ENCODE measurements at places on chromosomes 1 and 21.

- DNase-seq, result no peak
Observed at GRCh38 chr1:157124855-157125254, 13.3 kb downstream of the ETV3 start.

GRCh38 chr1:77430966-77431690 is 149.3 kb downstream of the AK5 start:
- no peak for DNase-seq

DNA sequence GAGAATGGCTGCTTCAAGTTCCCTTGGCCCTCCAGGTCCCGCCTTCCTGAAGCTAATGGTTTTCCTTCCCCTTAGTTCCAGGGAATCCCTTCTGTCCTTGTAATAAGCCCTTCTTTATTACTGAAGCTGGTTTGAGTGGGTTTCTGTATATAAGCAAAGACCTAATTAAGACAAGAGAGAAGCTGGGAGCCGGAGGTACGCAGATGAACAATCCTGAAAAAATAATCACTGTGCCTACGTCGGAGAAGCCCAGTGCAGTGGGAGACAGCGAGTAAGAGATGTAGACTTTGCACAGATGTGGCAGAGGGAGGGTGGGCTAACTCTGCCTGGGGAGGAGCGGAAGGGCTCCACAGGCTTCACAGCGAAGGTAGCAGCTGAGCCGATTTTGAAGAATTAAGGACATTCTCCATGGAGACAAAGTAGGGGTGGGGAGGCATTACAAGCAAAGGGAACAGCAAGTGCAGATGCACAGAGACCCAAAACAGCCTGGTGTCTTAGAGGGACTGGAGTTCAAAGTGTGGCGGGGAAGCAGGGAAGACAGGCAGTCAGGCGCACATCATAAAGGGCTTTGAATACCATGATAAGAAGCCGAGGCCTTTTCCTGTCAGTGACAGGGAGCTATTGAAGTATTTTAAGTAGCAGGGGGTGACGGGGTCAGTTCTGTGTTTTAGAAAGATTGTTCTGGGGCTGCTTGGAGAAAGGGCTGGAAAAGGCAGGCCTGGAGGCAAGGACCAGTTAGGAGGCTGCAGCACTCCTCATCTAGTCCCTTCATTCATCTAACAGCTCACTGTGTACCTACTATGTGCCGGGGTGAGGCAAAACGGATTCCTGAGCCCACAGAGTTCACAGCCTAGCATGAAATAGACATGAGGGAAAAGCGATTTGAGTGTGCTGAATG is 6.5 kb downstream of the RIMS3 start:
- no peak for DNase-seq

DNA sequence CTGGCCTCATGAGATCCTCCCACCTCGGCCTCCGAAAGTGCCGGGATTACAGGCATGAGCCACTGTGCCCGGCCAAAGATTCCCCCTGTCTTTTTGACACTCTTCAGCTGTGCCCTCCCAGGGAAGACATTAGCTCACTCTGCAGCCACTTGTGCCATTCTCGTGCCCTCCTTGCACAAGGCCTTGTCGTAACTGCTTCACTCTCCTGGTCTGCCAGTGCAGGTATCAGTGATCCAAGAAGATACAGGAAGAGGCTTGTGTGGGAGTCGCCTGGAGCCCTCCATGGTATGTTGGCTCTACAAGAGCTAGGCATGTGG is 22.0 kb upstream of the WDR26 start:
- DNase-seq, result no peak

DNA sequence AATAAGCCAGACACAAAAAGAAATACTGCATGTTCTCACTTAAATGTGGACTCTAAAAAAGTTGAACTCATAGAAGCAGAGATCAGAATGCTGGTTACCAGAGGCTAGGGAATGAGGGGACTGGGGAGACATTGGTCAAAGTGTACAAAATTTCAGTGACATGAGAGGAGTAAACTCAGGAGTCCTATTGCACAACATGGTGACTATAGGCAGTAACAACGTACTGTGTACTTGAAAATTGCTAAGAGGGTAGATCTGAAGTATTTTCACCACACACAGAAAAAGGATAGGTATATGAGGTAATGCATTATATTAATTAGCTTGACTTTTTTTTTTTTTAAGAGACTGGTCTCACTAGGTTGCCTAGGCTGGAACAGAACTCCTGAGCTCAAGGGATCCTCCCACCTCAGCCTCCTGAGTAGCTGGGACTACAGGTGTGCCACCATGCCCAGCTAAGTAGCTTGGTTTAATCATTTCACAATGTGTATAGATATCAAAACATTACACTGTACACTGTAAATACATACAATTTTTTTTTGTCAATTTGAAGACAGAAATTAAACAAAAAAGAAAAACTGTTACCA is 7.4 kb downstream of the ZNF496 start:
- DNase-seq, result no peak

DNA sequence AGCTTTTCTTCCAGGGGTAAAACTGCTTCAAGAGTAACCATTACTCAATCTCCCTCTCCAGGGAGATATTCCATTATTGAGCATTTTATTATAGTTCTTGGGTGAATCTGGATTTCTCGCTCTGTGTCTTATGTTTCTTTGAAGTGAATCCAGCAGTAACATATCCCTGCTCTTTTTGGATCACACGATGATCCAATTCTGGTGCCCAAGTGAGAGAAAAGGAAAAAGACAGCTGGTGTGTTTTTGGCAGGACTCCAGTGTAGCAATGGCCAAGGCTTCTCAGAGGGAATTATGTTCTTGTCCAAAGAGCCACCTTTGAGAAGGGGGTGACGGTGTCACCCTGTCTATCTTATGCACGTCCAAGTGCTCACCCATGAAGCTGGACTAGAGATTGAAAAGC is 140.3 kb upstream of the ERRFI1 start:
- DNase-seq, result no peak

GRCh38 chr1:25621876-25622275 is 5.3 kb downstream of the MAN1C1 start:
- no peak for DNase-seq

DNA sequence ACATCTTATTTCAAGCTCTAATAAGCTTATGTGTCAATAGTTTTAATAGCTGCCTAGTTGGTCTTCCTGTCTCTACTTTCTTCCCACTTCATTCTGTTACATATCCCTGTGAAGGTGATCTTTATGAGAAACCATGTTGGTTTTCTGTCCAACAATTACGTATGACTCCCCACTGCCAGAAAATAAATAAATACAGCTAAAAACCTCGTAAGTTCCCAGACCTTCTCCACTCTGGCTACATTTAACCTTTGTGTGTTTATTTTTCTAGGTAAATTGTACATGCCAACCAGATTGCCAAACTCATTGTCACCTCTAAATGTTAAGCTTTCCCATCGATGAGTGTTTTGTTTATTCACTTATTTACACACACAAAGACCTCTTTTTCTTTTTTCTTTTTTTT is 147.2 kb downstream of the CRB1 start:
- DNase-seq, result no peak

- no peak for DNase-seq
Observed at GRCh38 chr1:192801451-192801850, 7.4 kb upstream of the RGS2 start.

DNA sequence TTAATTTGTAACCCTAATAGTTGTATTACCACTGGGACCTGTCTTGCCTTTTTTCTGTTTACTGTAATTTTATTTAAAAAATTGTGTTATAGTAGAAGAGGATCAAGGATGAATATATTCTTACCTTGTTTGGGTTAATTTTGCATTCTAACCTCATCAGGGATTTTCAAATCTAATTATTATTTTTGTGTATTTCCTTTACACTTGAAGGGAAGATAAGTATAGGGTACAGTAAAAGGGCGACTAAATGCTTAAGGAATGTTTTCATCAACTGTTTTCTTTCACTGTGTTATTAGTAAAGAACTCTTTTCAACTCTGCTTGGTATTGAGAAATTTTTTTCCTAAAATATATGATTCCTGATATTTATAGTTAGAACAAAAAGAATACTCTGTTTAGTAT is 33.3 kb downstream of the OSBPL9 start:
- no peak for DNase-seq

DNA sequence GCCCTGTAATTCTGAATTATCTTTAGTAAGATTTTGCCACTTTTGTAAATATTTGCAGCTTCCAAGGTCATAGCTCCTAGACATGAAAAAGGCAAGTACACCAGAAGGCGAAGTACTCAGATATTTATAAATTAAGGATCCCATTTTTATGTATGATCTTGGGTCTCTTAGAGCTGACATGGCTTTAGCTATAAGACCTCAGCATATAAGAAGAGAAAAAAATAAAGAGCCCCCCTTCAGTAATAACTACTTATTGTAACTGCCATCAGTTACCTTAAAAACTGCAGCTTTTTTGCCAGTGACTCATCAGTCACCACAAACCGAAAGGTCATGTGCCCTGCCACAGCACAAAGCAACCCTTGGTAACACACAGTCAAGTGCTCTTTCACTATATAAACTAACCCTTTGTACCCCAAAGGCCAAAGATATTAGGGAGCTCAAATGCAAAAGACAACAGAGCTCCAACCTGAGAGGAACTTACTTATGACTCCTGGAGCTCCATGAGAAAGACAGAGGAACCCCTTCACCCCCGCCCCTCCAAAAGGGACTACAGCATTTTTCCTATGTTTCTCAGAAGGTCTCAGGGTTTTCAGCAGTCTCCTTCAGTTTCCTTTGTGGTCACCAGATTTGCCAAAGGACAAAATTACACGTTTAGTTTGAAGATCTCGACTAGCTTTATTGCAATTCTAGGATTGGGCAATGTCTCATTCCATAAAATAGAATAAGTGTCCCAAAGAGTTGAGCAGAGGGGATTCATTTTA is 219.8 kb upstream of the DUSP10 start:
- DNase-seq, result no peak

DNA sequence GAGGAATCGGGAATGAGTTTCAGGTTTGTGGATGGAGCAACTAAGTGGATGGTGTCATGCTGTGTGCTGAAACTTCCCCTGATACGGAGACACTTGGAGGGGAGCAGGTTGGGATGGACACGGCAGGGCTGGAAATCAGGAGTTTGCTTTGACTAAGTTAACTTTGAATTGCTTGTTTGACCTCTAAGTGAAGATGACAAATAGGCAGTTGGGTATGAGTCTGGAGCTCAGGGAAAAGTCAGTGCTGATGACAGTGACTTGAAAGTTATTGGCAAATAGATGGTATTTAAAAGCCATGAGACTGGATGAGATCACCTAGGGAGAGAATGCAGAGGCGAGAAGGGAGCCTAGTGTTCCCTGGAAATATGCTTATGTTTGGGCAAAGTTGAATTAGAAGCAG is 12.8 kb upstream of the ZSCAN20 start:
- DNase-seq, result no peak

GRCh38 chr1:2465371-2466269 is 10.5 kb upstream of the PLCH2 start:
- DNase-seq, result no peak

- DNase-seq, result no peak
Observed at GRCh38 chr1:117673405-117673804, 67.6 kb downstream of the TENT5C start.

DNA sequence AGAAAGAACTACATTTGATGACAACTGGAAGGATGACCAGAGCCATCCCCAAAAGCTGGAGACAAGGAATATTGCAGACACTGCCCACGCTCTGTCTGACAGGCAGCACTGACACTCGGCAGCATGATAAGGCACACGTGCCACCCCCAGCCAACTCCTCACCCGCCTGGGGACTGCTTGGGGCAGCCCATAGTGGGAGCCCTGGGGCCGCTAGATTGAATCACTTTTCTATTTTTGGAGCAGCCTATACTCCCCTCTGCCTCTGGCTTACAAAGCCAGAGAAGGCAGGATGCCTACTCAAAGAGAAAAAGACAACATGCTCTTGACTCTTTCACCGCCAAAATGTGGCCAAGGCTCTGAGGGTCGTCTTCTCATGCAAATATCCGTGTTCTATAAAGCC is 1.3 kb downstream of the SMG5 start:
- peak; percentile 43 for DNase-seq

GRCh38 chr21:14814991-14815390 is 249.8 kb downstream of the NRIP1 start:
- DNase-seq, result no peak

- no peak for DNase-seq
Observed at GRCh38 chr1:72010094-72010431, 272.3 kb downstream of the NEGR1 start.

DNA sequence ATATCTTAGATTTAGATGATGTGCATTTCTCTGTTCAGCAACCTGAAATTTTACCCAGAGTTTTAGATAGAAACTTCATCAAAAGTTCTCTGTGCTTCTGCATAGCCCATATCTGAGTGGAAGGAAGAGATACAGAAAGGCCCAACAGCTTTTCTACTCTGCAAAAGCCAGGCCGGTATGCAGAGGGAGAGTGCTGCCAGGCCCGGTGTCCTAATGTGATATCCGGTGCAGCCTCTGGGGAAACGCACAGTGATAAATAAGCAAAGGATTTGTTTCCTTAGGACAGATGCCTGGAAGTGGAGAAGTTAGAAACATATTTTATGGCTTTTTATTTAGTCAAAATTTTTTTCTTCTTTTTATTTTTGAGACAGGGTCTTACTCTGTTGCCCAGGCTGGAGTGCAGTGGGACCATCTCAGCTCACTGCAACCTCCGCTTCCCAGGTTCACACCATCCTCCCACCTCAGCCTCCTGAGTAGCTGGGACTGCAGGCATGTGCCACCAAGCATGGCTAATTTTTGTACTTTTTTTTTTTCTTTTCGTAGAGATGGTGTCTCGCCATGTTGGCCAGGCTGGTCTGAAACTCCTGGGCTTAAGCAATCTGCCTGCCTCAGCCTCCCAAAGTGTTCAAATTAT is 145.8 kb downstream of the PATJ start:
- peak; percentile 38 for DNase-seq

- no peak for DNase-seq
Observed at GRCh38 chr1:91687452-91687851, 186.8 kb downstream of the CDC7 start.

DNA sequence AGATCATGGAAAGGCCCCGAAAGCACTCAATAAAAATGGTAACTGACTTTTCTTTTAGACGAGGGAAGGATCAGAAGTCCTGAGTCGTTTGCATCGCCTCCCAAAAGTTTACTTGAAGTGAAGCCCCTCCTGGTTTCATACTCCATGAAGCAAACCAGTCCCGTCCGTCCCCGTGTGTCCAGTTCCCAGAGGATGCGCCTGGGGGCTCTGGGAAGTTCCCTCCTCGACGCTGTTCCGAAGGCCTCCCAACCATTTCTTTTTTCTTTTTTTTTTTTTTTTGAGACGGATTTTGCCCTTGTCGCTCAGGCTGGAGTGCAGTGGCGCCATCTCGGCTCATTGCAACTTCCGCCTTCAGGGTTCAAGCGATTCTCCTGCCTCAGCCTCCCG is 661 bp upstream of the OSCP1 start:
- no peak for DNase-seq

GRCh38 chr1:153553096-153553495 is 4.0 kb upstream of the S100A3 start:
- DNase-seq, result no peak

GRCh38 chr21:20642681-20643080 is 355.5 kb upstream of the NCAM2 start:
- DNase-seq, result no peak

DNA sequence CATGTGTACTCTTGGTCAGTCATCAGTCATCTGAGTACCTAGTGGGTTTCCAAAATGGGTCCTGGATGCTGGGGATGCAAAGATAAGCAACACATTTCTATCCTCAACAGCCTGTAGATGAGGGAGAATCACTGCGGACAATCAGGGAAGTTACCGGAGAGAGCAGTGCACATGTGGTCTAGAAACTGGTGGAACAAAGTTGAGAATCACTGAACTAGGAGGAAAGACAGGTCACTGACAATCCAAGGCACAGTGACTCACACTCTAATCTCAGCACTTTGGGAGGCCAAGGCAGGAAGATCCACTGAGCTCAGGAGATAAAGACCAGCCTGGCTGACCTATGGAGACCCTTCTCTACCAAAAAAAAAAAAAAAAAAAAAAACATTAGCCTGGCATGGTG is 31.4 kb upstream of the LGALS8 start:
- DNase-seq, result no peak

Measured in HEK293T (cell line).